ENCODE measurements at places on chromosomes 11 and 22.
A peak's percentile ranks its signal among the peaks of the same experiment; 100 is the strongest.

- DNase-seq, result no peak
Observed at GRCh38 chr22:36227396-36227795, 11.9 kb downstream of the APOL2 start.

DNA sequence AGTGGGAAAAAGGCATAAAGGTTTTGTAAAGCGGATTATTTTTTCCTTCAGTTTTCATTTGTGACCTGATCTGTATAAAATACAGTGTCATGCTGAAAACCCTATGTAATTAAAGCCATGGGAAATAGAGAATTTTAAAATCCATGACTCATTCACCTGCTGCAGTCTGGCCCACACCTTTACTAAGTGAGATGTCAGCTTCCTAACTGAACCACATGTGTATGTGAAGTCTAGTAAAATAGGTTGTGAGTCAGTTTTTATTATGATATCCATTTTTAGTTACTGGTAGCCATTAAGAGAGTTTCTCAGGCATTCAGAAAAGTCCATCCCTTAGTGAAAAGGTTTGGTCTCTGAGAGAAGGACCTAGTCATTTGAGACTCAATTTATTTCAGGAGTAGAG, 60.9 kb downstream of the TRIM44 start:
- DNase-seq, result no peak

GRCh38 chr22:16776080-16776479, 49.1 kb downstream of the XKR3 start:
- DNase-seq, result no peak

- DNase-seq, result no peak
Observed at GRCh38 chr11:36751335-36751781, 153.3 kb upstream of the RAG2 start.

- no peak for DNase-seq
Observed at GRCh38 chr11:93817426-93818348, 32.7 kb downstream of the VSTM5 start.

GRCh38 chr11:65300621-65301275, 13.9 kb upstream of the CDC42EP2 start:
- no peak for DNase-seq

- no peak for DNase-seq
Observed at GRCh38 chr11:64063777-64064176, 28.0 kb downstream of the FLRT1 start.

GRCh38 chr11:47518212-47518964, 34.5 kb downstream of the CELF1 start:
- DNase-seq, result no peak

GRCh38 chr11:11229647-11230046, 123.4 kb downstream of the CSNK2A3 start:
- DNase-seq, result no peak

GRCh38 chr11:32172041-32172847, 81.4 kb downstream of the RCN1 start:
- no peak for DNase-seq

DNA sequence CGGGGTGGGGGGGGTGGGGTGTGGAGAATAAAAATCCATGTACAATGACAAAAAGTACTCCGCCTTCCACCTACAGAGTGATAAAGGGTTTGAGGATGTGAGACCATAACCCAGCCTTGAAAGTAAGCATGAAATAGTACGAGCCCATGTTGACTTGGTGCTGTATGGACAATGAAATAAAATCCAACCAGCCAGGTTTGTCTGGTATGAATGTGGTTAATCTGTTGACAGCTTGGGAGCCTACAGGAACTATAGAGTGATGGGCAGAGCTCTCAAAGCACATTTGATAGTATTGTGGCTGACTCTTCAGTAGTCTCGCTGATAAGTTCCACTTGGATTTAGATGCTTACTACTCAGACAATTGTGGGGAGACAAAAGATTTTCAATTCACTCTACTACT, 48.8 kb upstream of the CD44 start:
- no peak for DNase-seq

DNA sequence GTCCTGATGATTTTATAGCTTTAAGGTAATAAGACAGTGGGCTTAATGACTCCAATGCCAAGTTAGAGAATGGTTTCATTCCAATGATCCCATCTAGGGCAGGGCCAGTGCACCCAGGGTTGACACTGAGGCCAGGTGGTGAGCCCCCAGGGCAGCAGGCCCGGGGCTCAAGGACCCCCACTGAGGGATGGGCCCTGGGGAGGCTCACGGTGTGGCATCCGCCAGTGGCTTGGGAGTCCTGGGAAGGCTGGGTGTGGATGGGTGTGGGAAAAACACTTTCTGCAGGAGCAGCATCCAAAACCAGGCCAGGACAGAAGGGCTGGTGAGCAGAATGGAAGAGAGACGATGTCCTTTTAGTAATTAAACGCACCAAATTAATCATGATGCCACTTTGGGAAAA, 626.3 kb downstream of the TBC1D22A start:
- DNase-seq, result no peak

DNA sequence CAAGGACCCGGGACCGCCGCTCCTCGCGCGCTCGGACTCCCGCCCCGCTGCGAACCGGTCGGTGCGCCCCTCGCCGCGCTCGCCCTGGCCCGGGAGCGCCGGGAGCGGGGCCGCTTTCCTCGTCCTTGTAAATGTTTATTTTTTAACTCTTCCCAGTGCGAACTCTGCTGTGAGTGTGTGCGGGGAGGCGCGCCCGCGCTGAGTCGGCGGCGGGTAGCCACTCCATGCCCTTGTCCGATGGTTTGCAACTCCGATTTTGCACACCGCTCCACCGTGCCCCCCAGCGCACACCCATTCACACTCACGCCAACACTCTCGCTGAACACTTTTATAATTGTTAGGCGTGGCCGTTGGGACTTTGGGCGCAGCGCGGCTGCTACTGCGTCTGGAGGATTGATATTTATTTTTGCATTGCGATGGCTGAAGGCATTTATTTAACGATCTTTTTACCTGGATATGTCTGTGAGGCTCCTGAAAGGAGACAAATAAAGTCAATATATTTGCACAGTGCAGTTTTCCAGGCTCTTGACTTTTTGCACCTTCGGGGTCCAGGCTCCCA, 1.0 kb downstream of the C11orf96 start:
- DNase-seq, result no peak

DNA sequence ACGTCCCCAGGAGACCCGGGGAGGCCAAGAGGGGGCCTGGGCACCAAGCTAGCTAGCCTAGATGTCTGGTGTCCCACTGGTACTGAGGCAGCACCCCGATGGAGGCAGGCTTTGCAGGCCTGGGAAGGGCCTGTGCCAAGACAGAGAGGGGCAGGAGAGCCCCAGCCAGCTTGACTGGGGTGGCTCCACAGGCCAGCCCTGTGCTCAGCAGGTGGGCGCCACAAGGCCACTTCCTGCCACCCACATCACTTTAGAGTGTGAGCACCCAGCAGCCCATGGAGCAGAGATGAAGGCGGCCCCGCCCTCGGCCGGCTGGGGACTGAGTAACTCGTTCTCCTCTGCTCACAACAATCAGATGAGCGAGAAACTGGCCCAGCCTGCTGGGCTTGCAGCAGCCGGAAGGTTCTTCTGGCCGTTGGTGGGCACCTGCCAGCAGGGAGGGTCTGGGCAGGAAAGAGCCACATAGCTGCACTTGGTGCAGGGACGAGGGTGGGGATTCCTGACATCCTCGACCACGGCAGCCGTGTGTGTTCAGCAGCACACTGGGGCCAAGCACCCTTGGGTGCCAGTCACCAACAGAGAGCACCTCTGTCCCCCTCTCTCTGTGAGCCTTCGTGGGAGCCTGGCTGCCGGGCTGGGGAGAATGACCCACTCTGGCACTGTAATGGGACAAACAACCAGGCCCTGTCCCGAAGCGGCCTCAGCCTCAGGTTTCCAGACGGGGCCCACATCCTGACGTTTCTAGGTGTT, 7.6 kb downstream of the OSBPL5 start:
- peak; percentile 24 for DNase-seq

DNA sequence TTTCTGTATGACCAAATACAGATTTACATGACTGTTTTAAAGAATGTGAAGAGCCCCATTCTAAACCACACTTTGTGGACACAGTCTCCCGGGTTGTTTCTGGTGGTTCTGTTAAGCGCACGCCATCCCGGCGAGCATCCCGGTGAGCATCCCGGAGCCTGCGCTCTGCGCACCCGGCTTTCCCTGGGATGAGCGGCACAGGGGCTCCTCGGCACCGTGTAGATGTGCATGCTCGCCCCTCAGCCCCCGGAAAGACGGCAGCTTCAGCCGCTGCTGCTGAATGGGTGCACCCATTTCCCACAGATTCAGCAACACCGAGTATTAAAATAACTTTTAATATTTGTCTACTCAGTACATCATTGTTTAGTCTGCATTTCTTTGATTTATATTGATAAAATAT, 36.0 kb downstream of the GLB1L2 start:
- DNase-seq, result peak; percentile 5

GRCh38 chr22:27903805-27904473, 15.1 kb downstream of the PITPNB start:
- DNase-seq, result no peak

- no peak for DNase-seq
Observed at GRCh38 chr22:36727110-36727509, 23.6 kb upstream of the CACNG2 start.

DNA sequence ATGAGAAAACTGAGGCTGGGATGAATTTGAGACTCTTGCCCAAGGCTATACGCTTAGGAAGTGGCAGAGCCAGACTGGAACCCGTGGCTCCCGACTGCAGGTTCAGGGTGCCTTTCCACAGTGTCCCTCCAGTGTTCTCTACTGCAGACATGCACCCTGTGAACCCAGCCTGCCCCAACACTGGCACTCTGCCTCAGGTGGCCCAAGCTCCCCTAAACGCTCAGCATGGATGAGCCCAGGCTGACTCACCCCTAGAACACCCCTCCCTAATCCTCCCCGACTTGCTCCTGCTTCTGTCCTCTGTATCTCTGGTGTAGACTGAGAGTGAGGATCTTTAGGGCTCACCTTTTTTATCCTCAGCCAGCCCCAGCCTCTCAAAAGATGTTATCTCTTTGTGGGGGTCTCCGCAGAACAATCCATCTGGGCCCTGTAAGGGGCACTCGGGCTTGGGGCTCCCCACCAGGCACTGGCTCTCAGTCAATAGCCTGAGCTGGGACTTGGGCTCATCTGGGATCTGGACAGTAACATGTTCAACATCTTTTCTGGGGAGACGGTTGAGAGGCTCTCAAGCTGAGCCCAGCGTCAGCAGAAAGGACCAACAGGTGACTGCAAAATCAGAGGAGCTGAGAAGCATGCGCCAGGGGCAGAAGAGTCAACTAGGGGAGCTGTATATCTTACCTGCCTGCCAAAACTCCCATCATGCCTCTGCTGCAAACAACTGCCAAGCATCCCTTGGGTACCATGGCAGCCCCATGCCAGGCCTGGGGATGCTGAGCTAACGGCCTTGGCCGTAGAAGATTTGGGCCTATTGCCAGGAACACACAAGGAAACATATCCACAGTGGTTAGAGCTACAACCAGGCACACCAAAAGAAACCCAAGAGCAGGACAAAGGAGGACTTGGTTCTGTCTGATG, 176.2 kb downstream of the BUD13 start:
- DNase-seq, result no peak

GRCh38 chr11:57644748-57645688, 4.7 kb downstream of the YPEL4 start:
- DNase-seq, result peak; percentile 71

GRCh38 chr11:124834526-124835180, 30.6 kb upstream of the ROBO3 start:
- no peak for DNase-seq

- no peak for DNase-seq
Observed at GRCh38 chr22:27715106-27715505, 86.5 kb downstream of the MN1 start.

DNA sequence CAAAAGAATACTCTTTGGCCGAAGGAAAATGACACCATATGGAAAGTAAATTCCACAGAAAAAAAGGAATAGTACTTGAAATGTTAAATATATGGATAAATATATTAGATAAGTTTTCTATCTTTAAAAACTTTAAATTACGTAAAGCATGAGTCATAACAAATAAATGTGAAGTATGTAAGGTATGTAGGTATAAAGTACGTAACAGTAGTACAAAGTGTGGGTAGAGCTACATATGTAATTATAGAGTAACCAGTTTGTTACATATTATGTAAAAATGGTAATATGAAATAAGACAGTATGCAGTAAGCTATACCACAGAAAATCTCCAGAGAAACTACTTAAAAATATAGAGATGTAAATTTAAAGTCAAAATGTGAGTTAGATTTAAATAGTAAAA, 582.3 kb upstream of the CHORDC1 start:
- DNase-seq, result no peak

DNA sequence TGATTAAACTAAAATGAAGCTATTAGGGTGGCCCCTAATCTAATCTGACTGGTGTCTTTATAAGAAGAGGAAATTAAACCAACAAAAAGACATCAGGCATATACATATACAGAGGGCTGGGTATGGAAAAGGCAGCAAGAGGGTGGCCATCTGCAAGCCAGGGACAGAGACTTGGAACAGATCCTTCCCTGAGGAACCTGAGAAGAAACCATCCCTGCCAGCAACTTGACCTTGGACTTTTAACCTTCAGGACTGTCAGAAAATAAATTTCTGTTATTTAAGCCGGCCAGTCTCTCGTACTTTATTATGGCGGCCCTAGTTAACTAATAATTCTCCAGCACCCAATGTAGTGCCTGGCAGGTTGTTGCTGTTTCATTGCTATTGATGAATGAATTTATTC, 361.5 kb upstream of the PDGFD start:
- no peak for DNase-seq

DNA sequence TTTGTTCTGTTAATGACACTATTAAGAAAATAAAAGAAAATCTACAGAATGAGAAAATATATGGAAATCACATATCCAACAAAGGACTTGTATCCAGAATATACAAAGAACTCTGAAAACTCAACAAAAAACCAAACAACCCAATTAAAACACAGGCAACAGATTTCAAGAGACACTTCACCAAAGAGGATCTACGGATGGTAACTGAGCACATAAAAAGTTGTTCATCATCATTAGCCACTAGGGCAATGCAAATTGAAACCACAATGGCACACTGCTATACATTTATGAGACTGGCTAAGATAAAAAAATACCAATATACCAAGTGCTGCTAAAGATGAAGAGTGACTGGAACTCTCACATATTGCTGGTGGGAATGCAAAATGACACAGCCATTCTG, 34.5 kb upstream of the SLC25A1 start:
- DNase-seq, result no peak

GRCh38 chr11:71372693-71373657, 75.2 kb downstream of the DHCR7 start:
- no peak for DNase-seq

DNA sequence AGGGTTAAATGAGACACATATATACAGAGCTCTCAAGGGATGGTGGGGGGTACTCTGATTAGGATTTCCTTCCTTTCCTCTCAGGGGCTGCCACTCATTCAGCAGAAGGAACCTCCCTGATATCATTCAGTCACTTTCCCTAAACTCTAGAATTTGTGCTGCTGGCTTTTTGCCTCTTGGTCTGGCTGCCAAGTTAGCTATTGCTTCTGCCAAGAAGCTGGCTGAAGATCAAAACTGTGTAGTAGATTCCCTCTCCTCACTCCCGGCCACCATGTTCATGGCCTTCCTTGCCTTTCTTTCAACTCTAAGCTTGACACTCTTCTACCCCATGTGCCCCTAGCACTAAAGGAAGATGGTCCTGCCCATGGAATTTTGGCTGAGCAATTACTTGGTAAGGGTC, 18.7 kb downstream of the SLC6A5 start:
- DNase-seq, result no peak

- no peak for DNase-seq
Observed at GRCh38 chr22:46425016-46425415, 89.5 kb downstream of the TRMU start.

- no peak for DNase-seq
Observed at GRCh38 chr11:61775606-61776554, 16.5 kb downstream of the TMEM258 start.
